Right lung (tissue), 10 donors: ENCODE measurements at places on chromosomes 5 and 9. TPM values are rescaled to one million over a fixed set of nuclear protein-coding genes. Genes with fewer than 3 reads are reported as not detected.

DNA sequence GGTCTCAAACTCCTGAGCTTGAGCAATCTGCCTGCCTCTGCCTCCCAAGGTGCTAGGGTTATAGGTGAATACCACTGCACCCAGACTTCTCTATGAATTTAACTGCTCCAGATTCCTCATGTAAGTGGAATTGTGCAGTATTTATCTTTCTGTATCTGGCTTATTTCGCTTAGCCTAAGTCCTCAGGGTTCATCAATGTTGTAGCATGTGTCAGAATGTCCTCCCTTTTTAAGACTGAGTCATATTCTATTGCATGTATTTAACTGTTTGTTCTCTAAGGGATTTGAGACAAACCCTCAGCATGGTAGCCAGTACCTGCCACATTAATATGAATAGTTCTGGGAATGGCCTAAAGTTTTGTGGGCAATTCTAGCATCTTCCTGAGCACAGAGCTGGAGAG lies 53.9 kb upstream of the TUT7 start:
- no peak for DNase-seq

DNA sequence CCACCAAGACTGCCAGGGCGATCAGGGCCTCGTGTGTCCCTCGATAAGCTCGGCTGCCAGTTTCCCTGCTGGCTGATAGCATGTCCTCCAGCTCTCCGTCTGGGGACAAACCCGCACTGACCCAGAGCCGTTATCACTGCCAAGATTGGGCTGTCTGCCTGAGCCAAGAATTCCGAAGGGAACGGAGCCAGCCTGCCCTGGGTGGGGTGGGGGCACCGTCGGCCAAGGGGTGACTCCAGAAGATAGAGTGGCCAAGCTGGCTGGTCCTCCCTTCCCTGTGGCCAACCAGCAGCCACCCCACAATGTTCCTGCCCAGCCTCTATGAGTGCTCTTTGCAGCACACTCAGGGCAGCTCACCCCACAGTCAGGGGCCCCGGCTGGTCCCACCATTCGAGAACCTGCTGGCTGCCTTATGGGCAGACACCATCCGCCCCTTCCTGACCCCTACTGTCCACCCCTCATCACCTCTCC lies 29.4 kb downstream of the HRH2 start:
- no peak for DNase-seq

DNA sequence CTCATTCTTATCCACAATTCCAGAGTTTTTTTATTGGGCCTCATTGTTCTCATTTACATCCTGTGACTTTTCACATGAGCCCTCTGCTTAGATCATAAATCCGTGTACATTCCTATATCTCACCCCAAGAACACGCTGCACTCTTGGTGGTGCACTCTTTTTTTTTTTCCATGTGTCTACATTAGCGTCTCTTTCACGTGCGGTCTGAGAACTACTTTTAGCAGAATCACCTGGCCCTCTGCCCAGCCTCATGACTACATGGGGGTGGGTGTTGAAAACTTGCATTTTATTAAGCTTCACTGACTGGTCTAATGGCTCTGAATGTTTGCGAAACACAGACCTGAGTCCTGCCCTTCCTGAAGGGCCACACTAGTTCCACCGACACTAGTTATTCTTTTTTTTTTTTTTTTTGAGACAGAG lies 18.6 kb downstream of the C9orf57 start:
- peak; percentile 66 for DNase-seq

GRCh38 chr5:144549580-144549979 lies 378.9 kb downstream of the KCTD16 start:
- DNase-seq: peak; percentile 93

The TEK gene
- polyA plus RNA-seq: 33.0 TPM

The FRMPD1 gene
- polyA plus RNA-seq: 0.05 TPM

- DNase-seq: peak; percentile 41
These were observed 133.1 kb downstream of the DOCK8 start for GRCh38 chr9:347667-348292.

- no peak for DNase-seq
These were observed 179.8 kb upstream of the PLPPR1 start for GRCh38 chr9:100848726-100849125.

The SLC22A4 gene
- 3.8 TPM for polyA plus RNA-seq

GRCh38 chr5:126370796-126371718 lies 52.2 kb upstream of the GRAMD2B start:
- DNase-seq: no peak

DNA sequence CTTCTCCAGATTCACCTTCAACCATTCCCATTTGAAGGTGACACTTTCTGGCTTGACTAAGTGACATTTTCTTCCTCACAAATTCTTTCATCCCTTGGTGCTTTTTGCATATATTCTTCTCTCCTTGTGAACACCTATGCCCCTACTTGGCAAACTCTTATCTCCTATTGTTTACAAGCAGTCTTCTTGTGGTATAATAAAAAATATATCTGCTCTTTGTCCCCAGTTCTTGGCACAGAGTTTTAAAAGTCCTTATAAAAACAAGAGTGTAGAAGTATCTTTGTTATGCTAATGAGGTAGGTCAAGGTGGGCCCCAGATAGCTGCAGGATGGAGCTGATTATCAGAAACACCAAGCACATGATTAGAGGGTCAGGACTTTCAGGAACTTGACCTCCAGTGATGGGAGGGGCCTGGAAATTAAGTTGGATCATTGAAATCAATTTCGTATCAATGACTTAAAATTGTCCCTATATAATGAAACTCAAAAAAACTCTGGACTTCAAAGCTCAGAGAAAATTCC lies 38.0 kb downstream of the TMEM161B start:
- DNase-seq: no peak

The SPARC gene
- polyA plus RNA-seq: 2,551 TPM

The IFT74 gene
- polyA plus RNA-seq: 35.5 TPM

GRCh38 chr5:181242031-181242451 lies 1.7 kb downstream of the RACK1 start:
- DNase-seq: no peak
